SK-N-SH treated with all-trans-retinoic acid at 6 μM for 48 hours (cell line): ENCODE measurements at places on chromosomes 12 and 14.

DNA sequence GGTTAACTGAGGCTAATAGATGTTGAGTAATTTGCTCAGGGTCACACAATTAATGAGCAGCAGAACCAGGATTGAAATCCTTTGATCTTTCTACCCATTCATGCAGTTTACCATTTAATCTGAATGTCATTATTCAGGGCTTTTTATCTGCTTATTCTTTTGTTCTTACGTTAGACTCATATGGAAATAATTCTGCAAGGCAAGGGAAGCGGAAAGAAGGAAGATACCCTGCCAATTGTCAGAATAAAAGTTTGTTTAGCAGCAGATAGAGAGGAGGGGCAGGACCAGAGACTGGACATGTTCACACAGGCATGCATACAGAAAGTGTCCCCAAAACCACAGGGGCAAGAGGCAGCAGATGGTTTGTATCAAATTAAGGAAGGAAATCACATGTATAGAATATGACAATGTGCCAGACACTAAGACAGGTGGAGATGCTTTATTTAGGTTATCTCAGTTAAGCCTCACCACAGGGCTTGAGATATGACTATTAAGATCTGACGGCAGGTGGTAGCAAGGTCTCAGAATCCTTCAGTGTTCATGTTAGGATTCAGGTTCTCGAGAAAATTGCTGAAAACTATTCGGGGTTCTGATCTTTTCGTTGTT, 29.8 kb downstream of the BRMS1L start:
- peak; percentile 30; the same call in 1 of the 3 replicates for ATAC-seq

DNA sequence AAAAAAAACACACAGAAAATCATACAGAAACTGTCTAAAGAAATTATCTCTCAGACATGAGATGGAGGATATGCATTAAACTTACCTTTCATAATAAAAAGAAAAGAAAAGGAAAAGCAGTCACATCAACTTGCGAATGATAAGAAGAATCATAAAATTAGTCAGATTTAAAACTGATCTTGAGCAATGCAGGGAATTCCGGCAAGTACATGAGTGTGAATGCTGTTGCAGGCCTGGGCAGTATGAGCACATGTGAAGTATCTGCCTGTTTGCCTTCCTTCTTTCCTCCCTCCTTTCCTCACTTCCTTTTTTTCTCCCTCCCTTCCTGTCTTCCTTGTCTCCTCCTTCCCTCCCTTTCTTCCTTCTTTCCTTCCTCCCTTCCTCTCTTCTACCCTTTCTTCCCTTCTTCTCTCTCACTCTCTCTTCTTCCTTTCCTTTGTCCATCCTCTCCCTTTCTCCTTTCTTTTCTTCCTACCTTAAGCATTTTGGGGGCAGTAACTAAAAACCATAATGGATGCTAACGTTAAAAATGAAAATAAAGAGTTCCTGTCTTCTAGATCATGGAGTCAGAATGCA, 38.5 kb upstream of the SLC6A15 start:
- no peak for ATAC-seq

DNA sequence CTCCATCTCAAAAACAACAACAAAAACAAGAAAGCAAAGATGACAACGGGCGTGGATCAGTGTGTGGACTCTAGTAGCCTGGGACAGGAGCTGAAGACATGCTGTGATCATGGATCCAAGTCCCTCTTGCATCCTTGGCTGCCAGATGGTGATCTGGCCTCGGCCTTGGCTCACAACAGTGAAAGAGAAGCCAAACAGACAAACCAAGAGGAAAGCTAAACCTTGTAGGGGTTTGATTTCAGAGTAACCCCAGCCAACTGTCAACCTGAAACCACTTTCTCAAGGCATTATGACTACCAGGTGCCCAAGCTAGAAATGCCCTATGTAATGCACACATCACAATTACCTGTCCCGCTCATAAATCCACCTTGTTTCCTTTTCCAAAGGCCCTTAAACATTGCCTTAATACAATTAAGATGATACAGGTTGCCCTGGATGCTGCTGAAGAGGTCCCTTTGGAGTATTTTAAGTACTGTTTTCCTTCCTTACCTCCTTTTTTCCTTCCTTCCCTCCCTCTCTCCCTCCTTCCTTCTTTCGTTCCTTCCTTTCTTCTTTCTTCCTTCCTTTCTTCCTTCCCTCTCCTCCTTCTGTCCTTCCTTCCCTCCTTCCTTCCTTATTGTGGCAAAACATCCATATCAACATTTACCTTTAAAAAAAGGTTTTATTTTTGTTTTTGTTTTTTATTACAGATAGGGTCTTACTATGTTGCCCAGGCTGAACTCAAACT, 41.4 kb upstream of the NINJ2 start:
- no peak for ATAC-seq

DNA sequence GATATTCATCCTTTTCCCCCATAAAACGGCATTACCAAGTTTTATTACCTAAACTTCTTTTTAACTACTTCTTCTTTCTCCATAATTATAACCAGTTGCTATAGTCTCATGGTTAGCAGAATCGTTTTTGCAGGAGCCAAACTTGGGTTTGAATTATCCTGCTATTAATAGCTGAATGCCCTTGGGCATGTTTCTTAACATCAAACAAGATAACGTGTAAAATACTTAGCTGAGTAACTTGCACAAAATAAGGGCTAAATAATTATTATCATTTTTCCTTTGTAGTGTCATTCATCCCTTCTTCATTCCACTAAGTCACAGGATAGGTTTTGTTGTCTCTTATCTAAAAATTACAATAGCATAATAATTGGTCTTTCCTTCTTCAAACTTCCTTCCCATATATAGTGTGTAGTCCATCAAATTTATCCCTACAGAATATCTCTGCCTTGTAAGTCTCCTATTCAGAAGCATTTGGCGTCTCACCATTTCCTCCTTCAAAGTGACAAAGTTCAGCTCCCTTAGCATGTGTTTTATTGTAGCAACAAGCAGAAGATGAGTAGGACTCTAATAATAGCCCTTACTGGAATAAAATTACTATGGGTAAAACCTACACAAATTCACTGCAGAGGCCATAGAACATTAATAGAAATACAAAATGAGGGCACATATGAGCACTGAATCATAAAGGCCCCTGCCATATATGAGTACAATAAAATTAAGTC, 63.8 kb downstream of the FAR2 start:
- ATAC-seq = no peak

DNA sequence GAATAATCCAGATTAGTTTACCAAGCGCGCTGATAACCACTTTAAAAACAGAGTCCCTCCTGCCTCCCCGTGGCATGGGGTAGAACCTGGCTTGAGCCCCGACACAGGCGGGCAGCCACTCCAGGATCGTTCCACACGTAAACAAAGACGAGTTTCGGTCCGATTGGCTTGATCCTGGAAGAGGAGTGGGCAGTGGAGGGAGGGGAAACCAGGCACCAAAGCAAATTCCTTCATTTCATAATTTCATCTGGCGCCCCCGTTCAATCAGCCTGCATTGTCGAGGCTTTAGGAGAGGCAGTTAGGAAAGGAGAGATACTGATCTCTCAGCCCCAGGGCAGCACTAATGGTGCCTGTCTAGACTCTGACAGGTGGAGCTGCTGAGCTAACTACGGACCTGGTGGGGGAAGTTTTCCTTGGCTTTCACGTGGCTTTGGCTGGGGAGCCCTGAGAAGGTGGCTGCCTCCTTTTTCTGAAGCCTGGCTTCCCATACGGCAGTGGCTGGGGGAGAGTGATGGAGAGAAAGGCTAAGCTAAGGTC, 751 bp upstream of the GPRC5A start:
- peak; percentile 84 for ATAC-seq

- peak; percentile 6; the same call in 2 of the 3 replicates for ATAC-seq
Measured at GRCh38 chr12:3294481-3294911, 196.5 kb upstream of the PRMT8 start.

DNA sequence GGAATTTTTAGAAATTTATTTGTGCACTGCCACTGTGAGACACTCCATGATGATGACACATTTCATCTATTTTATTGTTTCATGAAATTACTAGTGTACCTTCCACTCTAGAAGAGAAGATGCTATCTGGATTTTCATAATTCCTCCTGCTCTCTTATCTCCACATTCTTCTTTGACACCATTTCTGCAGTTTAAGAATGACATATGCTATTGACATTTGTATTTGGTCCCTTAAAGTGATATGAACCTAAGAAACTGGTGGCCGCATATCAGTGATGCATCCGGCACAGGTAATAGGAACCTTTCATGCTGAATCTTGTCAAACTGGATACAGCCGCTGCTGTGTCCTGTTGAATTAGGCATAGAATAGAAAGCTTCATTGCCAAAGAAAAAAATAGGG, 696.3 kb downstream of the TMEM121 start:
- no peak for ATAC-seq

GRCh38 chr14:105023791-105024480, 3.1 kb upstream of the CDCA4 start:
- no peak for ATAC-seq

DNA sequence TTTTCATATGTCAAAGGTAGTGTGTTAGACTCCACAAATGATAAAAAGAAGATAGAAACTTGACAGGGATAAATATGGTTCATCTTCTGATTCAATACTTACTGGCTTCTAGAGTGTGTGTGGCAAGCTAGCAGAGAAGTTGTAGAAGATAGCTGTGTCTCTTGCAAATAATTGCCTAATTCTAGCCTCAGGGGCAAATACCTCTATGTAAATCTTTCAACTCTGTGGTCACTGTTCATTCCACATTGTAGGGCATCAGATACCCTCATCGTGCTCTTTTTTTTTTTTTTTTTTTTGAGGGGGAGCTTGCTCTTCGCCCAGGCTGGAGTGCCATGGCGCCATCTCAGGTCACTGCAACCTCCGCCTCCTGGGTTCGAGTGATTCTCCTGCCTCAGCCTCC, 1.7 kb downstream of the OLR1 start:
- no peak for ATAC-seq

DNA sequence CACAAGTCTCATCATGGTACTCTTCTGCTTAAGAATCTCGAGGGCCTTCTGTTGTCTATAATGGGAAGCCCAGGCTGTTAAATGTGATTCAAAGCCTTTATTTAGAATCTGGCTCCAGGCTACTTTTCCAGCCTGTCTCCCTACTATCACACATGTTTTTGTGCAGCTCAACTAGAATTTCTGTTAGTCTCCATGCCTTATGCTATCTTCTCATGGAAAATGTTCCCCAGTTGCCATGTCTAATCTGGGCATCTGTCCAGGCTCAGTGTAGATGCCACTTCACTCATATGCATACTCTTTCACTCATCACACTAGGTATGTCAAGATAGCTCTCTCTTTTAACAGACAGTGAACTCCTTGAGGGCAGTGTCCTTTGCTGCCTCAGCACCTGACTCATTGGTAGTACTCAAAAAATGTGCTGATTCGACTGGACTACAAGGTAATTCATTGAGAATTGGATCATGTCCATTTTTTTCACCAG, 145.3 kb downstream of the TTLL5 start:
- no peak for ATAC-seq

DNA sequence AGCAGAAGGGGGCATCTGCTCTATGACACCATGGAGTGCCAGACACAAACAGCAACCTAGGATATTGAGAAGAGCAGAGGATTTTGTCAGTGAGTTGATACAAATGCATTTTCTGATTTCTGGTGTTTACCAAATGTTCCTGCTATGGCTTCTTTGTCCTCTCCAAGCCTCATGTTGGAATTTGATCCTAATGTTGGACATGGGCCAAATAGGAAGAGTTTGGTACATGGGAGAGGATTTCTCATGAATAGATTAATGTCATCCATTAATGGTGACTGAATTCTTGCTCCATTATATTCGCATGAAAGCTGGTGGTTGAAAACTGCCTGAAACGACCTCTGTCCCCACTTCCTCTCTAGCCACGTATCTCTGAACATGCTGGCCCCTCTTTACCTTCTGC, 1002.2 kb upstream of the FLRT2 start:
- ATAC-seq = no peak

- no peak for ATAC-seq
Measured at GRCh38 chr12:32377344-32378055, 21.9 kb upstream of the FGD4 start.

DNA sequence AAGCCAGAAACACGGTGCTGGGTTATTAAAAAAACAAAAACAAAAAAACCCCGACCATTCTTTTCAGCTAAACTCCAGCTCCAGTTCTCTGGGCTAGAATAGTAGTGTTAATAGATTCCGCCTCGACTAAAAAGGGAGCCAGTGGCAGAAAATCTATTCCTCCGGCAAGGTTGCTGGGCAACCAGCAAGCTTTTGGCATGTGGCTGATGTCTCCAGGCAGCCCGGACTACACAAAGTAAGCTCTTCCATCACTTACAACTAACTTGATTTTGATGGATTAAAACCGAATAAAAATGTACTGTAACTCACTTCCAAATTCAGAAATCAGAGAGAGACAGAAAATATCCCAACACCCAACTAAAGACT, 126.4 kb upstream of the FOXN3 start:
- no peak for ATAC-seq

DNA sequence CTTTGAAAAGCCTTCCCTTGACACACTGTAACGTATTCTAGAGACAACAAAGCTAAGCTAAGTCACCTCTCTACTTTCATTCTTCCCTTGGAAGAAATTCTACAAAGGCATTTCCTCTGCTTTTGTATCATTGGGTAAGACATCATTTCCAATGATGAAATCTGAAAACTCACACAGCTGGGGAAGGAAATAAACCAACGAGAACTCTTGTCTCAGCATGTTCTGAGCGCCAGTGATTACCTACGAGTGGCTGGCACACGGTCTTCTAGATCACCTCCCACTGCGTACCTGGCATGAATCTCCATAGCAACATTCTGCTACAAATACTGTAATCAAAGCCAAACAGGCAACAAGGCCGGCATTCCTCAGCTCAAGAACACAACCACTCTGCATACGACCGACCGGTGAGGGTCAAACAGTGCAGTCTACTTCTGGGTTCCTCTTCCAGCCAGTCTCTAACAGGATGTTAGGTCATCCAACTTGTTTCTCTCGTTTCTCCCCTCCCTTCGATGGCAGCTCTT, 7.6 kb downstream of the VPS37B start:
- peak; percentile 67 for ATAC-seq

DNA sequence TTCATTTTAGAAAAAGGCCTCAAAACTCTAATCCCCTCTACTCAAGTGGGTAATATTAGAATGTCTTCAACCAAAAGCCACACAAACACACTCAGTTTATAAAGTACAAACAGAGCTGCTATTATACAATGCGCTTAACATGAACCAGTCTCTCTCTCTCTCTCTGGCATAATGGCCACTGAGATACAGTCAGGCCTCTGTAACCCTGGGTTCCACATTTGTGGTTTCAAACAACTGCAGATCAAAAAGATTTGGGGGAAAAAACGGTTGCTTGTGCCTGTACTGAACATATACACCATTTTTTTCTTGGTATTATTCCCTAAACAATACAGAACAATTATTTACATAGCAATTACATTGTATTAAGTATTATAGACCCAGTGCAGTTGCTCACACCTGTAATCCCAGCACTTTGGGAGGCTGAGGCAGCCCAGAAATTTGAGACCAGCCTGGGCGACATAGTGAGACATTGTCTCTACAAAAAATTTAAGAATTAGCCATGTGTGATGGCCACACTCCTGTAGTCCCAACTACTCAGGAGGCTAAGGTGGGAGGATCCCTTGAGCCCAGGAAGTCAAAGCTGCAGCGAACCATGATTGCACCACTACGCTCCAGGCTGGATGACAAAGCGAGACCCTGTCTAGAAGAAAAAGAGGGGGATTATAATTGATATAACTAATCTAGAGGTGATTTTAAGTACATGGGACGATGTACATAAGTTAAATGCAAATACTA, 5.6 kb downstream of the SLC11A2 start:
- ATAC-seq = no peak
